HuH-7.5 (cell line): ENCODE measurements at places on chromosomes 13 and 19.

GRCh38 chr19:57171551-57172081, 4.3 kb upstream of the DUXA start:
- DNase-seq = peak; percentile 30

DNA sequence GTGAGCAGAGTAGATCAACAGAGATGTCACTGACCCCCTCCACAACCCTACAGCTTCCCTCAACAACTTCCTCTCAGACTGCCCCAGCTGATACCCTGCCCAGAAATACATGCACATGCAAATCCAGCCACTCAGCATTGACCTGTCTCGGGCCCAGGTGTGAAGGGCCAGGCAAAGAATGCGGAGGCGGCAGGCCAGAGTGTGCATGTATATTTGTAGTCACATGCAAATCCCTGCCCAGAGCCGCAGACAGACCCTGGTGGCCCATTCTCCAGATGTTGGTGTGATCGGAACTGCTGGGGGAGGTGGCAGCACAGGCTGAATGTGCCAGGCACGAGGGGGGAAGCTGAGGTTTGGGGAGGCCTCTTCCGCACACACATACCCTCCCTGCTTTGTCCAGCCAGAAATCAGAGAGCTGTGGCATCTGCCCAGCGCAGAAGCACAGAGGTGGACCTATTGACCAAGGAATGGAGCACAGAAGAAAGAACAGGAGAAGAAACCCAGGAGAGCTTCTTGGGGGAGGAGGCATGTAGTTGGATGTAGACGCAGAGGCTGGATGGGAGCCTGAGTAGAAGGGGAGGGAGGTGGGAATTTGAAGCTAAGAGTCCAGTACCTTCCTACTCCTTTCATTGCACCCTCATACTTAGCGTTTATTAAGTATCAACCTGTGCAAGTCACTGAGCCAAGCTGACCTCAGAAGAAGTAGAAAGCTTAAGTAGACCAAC, 14.4 kb downstream of the MEF2B start:
- no peak for DNase-seq

GRCh38 chr13:113053801-113054604, 51.6 kb upstream of the F7 start:
- DNase-seq = no peak

- no peak for DNase-seq
Measured at GRCh38 chr13:58960888-58961287, 1202.8 kb downstream of the DIAPH3 start.

- DNase-seq = no peak
Measured at GRCh38 chr13:82717249-82717648, 1165.0 kb downstream of the SLITRK1 start.

GRCh38 chr19:57288373-57288772, 8.1 kb downstream of the ZNF460 start:
- DNase-seq = no peak

GRCh38 chr19:13095393-13095784, 7.3 kb downstream of the LYL1 start:
- DNase-seq = no peak

DNA sequence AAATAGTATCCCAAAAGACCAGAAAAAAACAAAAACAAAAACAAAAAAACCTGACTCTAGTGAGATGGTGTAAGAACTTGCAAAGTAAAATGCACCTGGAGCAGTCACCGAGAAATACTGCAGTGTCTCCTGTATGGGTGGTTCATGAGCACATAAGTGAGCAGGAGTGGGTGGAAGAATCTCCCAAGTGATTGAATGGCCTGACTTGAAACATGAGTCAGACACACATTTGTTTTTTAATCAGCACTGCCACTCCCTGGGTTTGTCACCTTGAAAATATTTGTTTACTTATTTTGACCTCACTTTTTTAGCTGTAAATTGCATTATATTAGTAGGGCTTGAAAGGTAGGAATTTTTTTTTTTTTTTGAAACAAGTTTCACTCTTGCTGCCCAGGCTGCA, 2.0 kb downstream of the ZNF431 start:
- DNase-seq = no peak

DNA sequence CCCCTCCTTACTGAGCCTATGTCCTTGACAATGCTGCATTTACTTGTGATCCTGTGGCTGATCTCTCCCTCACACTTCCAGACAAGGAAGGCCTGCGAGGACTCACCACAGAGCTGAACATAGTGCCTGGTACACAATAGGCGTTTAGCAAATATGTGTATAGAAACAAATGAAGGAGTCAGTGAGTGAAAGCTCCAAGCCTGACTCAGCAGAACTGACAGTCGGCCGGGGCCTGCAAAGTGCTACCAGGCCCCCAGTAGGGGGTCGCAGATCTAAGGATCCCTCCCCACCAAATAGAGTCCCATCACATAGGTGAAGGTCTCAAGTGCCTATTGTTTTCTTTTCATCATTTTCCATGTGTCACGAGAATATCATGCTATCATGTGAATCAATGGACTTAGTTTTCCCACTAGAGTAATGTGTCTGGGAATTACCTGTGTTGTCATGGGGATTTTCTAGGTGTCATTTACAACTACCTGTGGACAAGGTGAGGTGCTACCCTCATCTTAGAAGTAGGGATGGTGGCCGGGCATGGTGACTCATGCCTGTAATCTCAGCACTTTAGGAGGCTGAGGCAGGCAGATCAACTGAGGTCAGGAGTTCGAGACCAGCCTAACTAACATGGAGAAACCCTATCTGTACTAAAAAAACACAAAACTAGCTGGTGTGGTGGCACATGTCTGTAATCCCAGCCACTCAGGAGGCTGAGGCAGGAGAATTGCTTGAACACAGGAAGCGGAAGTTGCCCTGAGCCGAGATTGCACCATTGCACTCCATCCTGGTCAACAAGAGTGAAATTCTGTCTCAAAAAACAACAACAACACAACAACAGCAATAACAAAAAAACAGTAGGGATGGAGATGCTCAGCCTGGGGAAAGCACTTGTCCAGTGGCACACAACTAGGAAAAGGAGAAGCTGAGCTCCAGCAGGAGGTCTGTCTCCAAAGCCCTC, 50.3 kb upstream of the CYP2A7 start:
- no peak for DNase-seq

- no peak for DNase-seq
Measured at GRCh38 chr19:47631681-47632446, 22.9 kb downstream of the BICRA start.

DNA sequence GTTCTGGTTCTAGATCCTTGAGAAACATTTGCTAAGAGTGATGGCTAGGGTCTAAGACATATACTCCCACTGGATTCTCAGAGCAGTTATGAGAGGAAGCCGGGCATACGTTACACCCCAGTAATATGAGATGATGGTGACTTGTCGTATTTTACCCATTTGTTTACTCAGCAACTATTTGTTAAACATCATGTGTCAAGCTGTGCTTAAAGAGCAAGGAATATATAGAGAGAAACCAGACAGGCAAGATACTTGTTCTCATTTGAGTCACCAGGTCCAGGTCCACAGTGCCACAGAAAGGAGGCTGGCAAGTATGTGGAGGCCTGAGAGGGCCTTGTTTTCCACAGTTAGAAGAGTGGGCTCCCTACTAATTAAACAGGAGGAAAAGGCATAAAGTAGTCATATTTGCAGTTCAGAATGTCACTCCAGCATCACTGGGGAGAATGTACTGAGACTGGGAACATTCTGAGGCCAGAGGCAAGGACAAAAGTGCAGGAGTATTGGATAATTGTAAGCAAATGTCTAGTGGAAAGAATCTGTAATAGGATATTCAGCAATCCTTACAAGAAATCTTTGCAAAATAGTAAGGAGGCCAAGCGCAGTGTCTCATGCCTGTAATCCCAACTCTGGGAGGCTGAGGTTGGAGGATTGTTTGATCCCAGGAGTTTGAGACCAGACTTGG, 142.2 kb downstream of the IRS2 start:
- no peak for DNase-seq

- DNase-seq = peak; percentile 21
Measured at GRCh38 chr13:96020155-96020575, 33.0 kb downstream of the UGGT2 start.

- DNase-seq = no peak
Measured at GRCh38 chr13:98772794-98773452, 20.5 kb upstream of the SLC15A1 start.

GRCh38 chr13:30526612-30527495, 61.1 kb upstream of the HMGB1 start:
- no peak for DNase-seq

DNA sequence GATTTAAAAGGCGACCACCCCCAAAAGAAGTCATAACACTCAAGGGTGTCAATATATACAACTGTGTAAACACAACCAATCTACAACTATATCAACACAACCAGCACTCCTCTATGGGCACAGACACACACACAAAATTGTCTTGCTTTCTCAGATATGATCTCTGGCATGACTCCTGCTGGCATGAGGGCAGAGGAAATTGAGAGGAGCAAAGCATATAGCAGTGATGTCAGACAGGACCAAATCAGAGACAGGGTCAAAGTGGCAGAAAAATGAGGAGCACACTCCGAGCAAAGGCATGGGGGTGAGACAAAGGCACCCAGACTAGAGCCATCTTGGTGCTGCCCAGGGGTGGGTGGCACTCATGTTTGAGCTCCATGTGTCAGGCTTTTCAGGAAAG, 9.6 kb downstream of the IRGQ start:
- no peak for DNase-seq

DNA sequence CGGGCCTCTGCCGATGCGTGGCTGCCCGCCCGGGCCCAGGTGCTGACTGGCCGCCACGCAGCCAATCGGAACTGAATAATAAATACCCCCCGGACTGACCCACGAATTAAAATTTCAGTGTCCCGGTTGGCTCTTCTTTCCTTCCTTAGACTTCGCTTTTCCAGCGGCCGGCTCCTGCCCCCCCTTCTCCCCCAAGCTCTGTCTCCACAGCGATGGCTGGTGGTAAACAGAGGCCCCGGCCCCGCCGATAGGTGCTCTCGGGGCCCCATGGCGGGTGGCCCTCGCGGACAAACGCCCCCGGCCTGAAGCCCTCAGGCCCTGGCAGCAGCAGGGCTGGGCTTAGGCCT, 2.6 kb downstream of the ZBTB7A start:
- no peak for DNase-seq

DNA sequence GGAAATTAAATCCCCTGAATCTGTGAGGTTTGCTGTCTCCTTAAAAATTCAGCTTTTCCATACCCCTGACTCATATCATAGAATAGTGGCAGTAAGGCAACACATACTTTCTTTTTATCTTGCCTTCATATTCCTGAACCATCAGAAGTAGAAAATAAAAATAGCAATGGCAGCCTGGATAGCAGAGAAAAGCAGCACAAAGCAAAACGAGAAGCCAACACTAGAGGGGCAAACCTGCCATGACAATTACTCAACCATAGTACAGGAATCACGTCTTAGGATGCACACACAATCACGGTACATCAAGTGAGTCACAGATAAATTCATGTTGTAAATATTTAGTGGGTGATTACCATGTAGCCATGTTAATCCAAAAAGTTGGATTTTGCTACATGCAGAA, 343.0 kb downstream of the ITGBL1 start:
- no peak for DNase-seq

- DNase-seq = no peak
Measured at GRCh38 chr13:27593267-27593666, 27.1 kb downstream of the LNX2 start.

GRCh38 chr19:58563034-58563573, 4.7 kb upstream of the UBE2M start:
- DNase-seq = peak; percentile 37

DNA sequence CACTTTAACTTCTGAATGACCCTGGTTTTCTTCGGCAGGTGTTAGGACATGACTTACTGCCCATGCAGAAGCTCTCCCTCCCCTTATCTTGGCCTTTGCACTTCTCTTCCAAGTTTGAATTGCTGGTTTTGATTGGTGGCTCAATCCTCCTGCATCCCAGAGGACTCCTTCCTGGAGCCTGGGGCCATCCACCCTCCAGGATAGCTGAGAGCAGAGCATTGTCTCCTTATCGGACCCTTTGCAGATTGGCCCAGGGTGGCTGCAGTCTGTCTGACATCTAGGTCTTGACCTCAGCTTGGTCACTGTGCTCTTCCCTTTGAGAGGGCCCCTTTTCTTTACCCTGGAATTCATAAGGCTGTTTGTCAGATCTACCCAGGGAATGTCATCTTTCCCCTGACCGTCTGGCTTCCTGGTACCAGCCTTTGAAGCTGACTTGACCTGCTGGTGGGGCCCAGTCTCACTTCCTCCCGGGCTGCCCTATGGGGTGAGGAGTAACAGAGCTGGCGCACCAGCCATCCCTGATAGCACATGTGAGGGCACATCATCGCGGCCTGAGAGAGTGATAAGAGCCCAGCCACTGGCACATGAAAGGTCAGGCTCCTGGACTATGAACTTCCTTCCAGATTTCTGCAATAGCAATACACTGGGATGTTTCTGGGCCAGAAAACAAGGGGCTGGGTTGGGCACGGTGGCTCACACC, 172.9 kb upstream of the UBL3 start:
- no peak for DNase-seq

DNA sequence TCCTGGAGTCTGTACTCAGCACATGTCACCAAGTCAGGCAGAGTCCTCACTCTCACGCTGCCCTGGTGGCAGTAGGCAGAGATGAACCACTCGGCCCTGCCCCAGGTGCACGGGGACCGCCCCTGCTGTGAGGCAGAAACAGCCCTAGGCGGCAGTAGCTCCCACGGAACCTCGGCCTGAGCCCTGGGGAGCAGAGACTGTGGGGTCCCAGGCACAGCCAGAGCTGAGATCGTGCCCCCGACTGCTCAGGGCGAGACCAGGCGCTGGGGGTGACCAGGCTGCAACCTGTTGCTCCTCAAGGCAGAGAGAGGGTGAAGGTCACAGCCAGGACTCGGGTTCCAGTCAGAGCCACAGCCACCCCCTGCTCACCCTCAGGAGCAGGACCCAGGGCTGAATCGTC, 34.9 kb downstream of the AP1M1 start:
- DNase-seq = no peak

- DNase-seq = no peak
Measured at GRCh38 chr19:31962561-31962996, 382.8 kb upstream of the ZNF507 start.

DNA sequence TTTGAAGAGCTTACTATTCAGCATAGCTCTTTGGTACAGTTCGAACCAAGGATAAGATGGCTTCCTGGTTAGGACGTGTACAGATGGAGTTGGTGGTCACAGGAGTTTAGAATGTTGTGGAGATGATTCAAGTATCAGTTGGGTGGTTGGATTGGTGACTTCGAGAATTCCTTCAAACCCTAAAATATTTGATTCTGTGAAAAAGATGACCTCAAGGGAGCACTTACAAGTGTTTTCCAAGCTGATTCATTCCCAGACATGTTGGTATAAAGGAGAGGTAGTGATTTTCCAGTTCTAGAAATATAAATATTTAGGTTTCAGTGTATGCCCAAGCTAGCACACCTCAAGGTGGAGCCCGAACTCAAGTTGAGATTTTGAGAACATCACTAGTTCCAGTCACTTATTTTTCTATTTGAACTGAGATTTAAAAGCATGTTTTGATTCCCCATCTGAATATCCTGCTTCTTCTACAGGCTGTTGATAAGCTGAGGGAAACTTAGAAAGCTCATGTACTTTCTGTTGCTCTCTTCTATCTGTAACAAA, 306.1 kb downstream of the DCT start:
- no peak for DNase-seq

DNA sequence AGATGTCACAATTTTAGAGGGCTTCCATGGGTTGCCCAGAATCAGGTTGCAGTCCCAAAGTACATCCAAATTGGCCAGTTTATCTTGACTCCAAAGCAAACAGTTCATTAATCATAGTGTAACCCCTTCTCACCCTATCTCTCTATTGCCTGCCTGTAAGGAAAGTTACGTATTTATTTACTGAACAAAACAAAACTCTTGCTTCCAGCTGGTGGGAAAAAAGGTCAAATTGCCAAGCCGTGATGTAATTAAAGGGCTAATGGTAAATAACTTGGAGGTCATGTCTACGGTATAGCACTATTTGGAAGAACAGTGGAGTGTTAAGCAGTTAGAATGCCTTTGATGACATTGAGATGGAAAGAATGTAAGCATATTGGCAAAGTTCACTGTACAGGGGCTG, 214.0 kb downstream of the DLEU7 start:
- DNase-seq = no peak
